ENCODE measurements at places on chromosomes 4 and X.

GRCh38 chr4:145203410-145203809 lies 23.0 kb upstream of the OTUD4 start:
- DNase-seq, result no peak

DNA sequence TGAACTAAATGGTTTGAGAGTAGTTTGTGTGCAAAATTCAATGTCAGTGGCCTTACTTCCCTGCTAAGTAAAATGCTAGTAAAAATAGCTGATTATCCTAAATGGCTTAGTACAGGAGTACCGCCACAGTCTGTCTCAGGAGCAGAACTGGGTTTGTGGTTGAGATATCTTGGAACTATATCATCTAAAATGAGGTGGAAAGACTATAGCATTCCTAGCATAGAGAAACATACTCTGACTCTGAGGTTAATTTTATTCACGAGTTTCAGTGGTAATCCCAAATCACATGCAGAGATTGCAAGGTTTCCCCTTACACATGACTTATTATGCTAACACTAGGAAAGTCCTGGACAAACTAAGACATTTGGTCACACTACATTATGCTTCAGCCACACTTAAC lies 70.4 kb downstream of the OR13H1 start:
- no peak for DNase-seq

GRCh38 chr4:5998333-5998936 lies 19.8 kb downstream of the C4orf50 start:
- no peak for DNase-seq

DNA sequence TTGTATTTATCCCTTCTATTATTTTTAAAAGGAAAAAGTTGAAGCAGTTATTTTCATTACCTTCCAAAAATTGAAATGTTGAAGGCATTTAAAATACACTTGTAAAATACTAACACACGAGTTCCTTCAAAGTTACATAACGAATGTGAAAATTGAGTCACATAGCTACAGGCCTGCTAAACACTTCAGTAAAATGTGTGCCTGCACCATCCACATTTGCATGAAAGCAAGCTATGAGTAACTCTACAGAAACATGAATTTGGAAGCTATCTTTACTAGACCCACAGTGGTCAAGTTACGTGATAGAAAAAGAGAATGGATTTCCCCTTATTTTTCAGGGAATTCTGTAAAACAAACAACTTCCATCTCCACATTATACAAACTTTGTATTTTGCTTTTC lies 1148.8 kb upstream of the PCDH7 start:
- DNase-seq, result no peak

- no peak for DNase-seq
Measured at GRCh38 chr4:48692044-48692443, 88.0 kb downstream of the FRYL start.

- no peak for DNase-seq
Measured at GRCh38 chr4:176778491-176778890, 14.2 kb downstream of the VEGFC start.

GRCh38 chr4:30865691-30866090 lies 145.5 kb downstream of the PCDH7 start:
- no peak for DNase-seq

DNA sequence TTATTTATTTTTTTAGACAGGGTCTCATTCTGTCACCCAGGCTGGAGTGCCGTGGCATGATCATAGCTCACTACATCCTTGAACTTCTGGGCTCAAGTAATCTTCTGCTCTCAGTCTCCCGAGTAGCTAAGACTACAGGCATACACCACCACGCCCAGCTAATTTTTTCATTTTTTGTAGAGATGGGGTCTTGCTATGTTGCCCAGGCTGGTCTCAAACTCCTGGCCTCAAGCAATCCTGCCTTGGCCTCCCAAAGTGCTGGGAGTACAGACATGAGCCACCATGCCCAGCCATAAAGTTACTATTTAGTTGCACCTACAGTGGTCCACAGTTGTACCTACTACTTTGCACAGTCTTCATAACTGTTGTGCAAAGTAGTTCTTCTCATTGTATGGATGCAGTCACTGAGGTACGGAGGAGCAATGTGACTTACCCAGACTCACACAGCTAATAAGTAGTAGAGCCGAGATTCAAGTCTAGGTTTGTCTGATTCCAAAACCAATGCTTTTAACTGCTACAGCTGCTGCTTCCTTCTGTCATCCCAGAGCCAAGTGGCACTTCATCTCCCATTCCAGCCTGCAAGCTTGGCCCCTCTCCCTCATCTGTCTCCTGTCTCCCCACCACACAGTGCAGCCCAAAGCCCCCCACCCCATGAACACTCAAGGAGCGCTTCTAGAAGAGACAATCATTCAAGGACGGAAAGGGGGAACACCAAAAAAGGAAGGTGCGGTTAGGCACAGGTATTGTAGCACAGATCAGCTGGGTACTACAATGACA lies 24.0 kb upstream of the IQSEC2 start:
- no peak for DNase-seq

GRCh38 chrX:107787827-107788226 lies 10.3 kb downstream of the NCBP2L start:
- no peak for DNase-seq

- no peak for DNase-seq
Measured at GRCh38 chr4:176383273-176384077, 63.7 kb downstream of the SPCS3 start.

DNA sequence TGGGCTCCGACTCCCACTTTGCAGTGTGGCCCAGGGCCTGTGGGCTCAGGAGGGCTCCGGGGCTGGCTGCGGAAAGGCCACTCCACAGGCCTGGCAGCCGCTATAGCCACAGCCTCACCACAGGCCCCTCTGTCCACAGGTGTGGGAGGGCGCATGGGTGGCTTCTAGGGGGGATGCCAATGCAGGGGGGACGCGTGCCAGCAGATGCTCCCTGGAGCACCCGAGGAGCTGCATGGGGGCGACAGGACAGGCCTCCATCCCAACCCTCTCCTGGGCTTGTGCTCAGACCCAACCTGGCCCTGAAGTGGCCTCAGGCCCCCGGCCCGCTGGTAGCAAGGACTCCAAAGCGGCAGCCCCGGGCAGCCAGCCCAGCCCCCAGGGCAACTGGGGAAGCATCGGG lies 8.0 kb downstream of the BGN start:
- DNase-seq, result no peak

- no peak for DNase-seq
Measured at GRCh38 chr4:37968747-37969146, 8.5 kb downstream of the PTTG2 start.

DNA sequence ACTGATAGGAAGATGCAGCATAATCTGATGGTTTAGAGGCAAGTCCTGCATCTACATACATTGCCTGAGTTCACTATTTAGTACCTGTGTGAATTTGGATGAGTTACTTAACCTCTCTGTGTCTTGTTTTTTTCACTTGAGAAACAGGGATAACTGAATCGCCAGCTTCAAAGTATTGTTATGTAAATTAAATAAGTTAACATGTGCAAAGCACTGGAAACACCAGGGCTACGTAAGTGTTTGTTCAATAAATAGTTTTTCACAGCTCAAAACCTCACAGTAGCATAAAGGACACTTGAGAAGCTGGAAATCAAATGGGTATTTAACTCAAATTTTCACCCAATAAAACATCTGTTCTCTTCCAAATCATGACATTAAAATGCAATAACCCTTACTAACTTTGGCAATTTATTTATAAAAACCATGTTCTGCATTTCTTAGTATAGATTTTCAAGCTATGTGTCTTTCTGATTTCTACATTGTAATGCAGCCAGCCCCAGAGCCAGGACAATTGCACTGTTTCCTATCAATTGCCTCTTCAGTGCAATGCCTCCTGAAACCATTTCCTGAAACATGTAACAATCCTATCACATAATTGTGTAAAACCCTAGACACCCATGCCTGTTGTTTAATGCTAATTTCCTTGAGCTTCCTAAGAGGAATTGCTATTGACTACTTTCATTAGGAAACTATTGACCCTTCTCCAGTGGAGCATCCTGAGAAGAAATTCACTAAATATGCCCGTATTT lies 177.1 kb downstream of the UNC5C start:
- no peak for DNase-seq

- no peak for DNase-seq
Measured at GRCh38 chr4:40648131-40648530, 18.5 kb upstream of the RBM47 start.

DNA sequence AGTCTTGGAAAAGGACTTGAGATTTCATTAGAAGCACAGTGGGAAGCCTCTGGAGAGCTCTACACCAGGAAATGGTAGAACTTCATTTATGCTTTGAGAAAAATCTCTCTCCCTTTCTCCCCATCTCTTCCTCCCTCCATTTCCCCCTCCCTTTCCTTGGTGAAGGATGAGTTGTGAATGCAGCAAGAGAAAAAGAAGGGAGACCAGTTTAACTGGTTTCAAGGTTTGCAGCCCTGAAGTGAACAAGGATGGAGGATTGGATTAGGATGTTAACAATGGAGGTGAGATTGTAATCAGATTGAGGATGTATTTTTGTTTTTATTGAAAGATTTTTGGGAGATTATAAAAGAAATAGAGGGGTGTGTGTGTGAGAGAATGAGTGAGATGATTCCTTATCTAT lies 99.5 kb downstream of the ANK2 start:
- no peak for DNase-seq

DNA sequence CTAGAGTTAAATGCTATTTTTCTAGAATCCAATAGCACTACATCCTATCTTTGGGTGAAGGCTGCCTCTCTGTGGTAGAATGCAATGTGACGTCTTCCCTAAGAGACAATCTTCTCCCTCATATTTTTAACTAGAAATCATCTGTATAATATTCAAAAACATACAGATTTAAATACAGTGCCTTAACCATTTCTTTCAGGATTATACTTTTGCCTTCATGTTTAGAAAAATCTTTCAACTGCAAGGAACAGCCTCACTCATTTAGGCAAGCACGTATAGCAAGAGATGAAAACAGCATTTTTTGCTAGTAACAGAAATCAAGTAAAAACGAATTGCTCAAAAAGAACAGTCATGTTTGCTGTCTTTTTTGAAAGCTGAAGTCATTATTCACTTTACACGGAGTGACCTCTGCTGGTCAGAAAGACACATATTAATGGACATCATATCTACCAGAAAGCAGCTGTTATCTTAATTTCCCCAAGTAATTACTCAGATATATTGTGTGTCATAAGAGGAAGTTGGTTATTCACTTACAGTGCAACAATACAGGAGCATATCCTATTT lies 422.3 kb downstream of the STPG2 start:
- DNase-seq, result no peak

GRCh38 chrX:124736553-124737270 lies 390.3 kb downstream of the SH2D1A start:
- DNase-seq, result no peak

- DNase-seq, result no peak
Measured at GRCh38 chr4:3863841-3864741, 97.9 kb downstream of the ADRA2C start.

GRCh38 chr4:74499986-74500781 lies 55.2 kb downstream of the AREG start:
- no peak for DNase-seq

DNA sequence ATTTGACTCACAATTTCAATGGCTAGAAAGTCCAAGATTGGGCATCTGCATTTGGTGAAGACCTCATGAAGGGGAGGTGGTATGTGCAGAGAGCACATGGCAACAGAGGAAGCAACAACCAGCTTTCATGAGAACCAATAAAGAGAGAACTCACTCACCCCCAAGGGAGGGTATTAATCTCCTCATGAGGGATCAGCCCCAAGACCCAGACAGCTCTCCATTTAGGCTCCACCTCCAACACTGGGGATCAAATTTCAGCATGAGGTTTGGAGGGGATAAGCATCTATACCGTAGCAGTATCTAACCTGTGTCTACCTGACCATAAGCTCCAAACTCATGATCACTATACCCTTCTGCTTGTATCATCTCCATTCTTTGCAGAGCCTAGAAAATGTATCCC lies 9.3 kb upstream of the TBC1D19 start:
- DNase-seq, result no peak

DNA sequence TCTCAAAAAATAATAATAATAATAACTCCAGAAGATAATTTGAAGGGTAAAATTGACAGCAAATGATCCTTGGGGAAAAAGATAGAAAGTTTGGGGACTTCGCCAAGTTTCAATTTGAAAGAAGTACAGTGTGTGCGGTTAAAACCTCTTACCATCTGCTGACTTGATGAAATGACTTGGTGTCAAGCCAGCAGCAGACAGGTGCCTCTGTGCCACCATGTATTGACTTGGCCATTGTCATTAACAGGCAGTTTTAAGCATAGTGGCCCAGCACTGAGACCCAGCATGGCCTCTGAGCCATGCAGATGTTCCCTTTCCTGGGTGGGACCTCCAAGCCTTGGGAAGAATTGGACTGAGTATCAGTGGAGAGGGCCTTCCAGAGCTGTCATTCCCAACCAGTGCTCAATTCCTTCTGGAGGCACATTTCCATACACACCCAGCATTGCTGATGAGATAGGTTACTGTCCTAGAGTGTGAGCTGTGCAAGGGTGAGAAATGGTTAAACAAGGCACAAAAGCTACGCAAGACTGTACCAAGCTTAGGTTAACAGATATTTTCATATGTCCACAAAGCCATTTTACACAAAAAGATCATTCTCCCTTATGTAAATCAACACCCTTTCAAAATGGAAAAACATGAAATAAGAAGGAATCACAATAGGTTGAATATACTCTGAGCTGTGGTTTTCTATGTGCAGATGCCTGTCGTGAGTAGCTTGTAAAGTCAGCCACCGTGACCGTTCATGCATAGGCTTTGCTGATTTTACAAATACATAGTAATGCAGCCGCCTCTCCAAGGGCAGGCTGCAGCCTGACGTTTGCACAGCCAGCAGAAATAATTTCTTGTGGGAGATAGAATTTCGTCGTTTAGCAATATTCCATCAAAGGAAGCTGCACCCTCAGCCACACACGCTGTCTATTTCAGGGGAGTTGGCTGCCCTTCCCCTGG lies 59.4 kb upstream of the FBXW7 start:
- DNase-seq, result no peak

DNA sequence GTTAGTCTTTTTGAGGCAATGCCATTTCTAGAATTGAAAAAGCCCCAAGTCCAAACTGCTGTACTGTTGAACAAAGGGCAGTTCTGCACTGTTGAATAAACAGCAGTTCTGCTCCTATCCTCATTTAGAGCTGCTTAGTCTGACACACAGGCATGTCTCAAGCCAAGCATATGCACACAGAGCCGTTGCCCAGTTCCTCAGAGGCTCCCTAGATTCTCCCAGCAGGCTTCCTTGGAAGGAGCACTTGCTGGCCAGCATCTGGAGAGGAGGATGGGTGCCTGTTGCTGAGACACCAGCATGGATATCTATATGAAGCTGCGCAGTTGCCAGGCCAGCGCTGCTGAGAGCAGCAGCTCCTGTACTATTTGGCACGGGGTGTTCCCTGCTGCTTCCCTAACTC lies 138.3 kb upstream of the USP38 start:
- DNase-seq, result no peak

- DNase-seq, result no peak
Measured at GRCh38 chr4:110489901-110490508, 14.1 kb downstream of the ENPEP start.

- DNase-seq, result no peak
Measured at GRCh38 chr4:140056015-140056414, 98.0 kb downstream of the MAML3 start.

Data from stimulated activated CD4-positive, alpha-beta T cell treated with anti-CD3 and anti-CD28 coated beads, TNF-alpha, amount 100 ng/mL, for 1 hour (primary cell).